ENCODE measurements at places on chromosomes 1 and 21.

- no peak for DNase-seq
Measured at GRCh38 chr1:65206836-65207235, 58.8 kb downstream of the AK4 start.

- no peak for DNase-seq
Measured at GRCh38 chr21:43983390-43983789, 28.7 kb upstream of the TRAPPC10 start.

DNA sequence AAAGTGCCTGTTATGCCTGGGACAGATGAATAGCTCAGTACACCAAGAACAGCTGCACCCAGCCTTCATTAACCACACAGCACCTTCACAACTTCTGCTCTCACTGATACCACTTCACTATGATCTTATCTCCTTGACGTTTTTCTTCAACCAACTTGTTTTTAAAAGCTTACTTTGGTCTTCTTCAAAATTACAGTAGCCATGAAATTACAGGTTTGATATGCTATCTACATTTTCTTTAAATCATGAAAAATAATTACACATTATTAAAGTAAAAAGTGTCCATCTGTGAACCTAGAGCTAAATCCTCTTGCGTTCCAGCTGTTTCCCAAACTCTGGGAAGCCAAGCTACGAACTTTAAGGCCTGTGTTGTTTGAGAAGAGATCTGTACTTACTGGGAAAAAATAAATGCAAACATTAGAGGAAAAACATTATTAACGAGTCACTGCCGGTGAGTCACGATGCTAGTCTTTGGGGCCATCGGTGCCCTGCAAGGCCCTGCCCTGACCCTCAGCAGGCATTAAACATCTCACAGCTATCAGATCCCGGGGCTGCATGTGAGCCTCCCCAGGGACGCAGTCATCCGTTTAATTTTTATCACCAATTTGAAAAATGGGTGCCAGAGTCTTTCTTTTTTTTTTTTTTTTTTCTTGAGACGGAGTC is 56.3 kb upstream of the GPR153 start:
- DNase-seq, result no peak

GRCh38 chr1:211606914-211607753 is 28.2 kb upstream of the SLC30A1 start:
- DNase-seq, result no peak

DNA sequence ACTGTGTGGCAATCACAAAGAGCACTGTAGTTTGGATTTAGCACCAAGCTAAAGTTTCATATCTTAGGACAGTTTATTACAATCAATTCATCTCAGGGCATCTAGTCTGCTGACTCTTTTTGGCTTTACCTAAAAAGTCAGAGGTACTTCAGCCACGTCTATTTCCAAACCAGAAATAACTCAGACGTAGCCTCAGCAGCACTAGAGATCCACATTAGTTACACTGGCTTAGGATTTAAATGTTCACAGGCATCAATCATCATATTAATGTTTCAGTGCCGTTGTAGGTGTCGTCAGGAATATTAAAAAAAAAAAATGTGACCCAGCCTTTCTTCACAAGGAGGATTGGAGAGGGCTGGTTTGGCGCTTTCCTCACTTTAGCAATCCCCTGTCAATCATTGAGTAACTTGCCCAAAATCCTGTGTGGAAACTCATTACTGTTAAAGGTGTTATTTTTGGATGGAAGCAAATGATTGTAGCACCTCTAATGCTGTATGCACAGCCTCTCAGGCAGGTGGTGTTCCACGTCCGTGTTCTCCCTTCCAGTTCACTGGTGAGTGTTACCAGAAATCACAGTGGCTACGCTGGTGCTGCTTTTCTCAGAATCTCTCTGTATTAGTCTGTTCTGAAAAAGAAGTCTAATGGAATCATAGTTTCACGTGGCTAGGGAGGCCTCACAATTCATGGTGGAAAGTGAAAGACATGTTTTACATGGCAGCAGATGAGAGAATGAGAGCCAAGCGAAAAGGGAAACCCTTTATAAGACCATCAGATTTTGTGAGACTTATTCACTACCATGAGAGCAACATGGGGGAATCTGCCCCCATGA is 45.4 kb downstream of the NEK7 start:
- DNase-seq, result no peak

DNA sequence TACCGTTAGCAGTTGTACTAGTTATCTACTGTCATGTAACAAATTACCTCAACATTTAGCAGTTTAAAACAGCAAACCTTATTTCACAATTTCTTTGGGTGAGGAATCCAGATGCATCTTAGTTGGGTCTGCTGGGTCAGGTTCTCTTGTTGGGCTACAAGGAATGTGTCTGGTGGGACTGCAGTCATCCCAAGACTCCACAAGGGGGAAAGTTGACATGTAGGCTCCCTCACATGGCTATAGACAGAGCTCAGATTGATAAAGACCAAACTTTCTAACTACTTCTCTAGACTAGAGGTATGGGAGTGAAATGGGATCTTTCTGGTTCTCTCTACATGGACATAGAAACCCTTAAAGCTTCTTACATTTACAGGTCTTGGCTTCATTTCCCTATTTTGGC is 160.9 kb downstream of the UCK2 start:
- no peak for DNase-seq

GRCh38 chr21:43355925-43356289 is 71.0 kb downstream of the SIK1 start:
- DNase-seq, result no peak

DNA sequence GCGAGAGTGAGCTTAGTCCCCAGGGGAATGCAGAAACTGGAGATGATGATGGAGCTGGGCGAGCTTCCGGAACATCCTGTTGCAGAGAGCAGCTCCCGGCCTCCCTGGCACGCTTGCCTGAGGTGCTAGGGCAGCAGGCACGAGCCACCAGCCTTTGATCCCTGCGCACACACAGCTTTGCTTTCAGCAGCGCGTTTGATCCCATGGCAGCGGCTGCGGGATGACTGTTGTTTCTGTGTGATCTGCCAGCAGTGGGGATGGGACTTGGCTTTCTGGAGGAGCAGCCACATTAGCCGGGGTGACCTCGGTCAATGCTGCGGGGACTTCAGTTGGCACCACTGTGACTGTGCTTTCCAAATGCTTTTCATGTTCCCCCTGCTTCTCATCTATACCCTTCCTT is 193.2 kb downstream of the KAZN start:
- no peak for DNase-seq

DNA sequence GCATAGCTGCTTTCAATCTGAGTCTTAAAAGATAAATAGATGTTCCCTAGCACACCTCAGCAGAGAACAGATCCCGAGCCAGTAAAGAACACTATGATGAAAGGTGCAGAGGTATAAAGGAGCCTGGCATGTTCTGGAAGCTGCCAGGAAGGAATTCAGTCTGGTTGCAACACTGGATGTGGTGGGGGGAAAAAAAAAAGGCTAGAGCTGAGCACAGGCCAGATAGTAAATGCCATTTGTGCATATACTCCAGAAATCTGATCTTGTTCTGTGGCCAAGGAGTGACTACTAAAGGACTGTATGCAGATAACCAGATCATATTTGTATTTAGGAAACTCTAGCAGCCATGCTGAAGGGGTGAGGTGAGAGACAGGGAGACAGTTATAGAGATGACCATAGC is 240.3 kb downstream of the VAV3 start:
- DNase-seq, result no peak

DNA sequence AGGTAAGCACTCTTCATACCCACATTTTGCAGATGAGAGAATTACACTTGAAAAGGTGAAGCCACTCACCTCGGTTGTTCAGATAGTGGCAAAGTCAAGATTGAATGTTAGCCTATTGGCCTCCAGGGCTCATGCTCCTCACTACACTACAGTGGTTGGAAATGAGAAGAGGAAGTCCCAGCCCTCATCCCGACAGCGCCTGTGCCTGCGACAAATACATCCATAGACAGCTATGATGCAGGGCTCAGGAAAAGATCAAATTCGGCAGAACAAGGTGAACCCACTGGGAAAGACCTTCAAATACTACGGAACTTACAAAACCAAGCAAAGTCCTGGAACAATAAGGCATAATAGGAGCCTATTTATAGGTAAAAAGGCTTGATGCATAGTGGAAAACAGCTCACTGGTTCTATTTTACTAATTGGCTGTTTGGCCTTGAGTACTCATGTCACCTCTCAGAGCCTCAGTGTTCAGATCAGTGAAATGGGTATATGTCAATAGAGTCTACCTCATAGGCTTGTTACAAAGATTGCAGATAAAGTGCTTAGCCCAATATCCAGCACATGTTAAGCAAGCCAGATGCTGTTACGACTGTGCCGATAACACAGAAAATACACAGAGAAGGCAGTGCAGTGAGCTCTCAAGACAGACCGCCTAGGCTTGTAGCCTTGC is 3.5 kb downstream of the SPOCD1 start:
- no peak for DNase-seq

GRCh38 chr1:228664399-228664914 is 70.8 kb upstream of the RHOU start:
- DNase-seq, result peak; percentile 83

GRCh38 chr1:211532088-211532444 is 40.1 kb upstream of the RD3 start:
- DNase-seq, result no peak

- no peak for DNase-seq
Measured at GRCh38 chr1:9422321-9422720, 116.9 kb upstream of the SLC25A33 start.

DNA sequence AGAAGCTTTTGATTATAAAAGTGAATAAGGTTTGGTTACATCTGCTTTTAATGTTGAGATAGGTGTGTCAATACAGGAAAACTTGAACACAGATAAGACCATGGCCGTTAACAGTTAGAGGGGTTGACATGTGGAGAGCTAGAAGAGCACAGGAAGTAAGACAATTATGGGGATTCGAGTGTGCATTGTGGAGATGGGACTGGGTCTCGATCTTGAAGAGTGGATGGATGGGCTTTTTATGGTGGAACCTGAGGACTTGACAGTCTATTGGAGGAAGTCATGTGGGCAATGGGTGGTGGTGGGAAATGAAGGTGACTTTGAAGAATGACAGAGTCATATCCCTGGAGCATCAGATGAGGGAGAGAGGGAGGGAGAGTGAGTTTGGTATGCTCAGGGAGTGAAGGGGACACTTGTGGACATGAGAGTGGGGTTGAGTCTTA is 12.1 kb downstream of the DYRK1A start:
- no peak for DNase-seq

GRCh38 chr1:115969509-115969908 is 6.8 kb upstream of the SLC22A15 start:
- no peak for DNase-seq

GRCh38 chr21:35885942-35886541 is 174.3 kb downstream of the SETD4 start:
- DNase-seq, result no peak

- no peak for DNase-seq
Measured at GRCh38 chr1:198278943-198279342, 122.1 kb downstream of the NEK7 start.

GRCh38 chr1:226566234-226566633 is 17.7 kb downstream of the STUM start:
- no peak for DNase-seq

DNA sequence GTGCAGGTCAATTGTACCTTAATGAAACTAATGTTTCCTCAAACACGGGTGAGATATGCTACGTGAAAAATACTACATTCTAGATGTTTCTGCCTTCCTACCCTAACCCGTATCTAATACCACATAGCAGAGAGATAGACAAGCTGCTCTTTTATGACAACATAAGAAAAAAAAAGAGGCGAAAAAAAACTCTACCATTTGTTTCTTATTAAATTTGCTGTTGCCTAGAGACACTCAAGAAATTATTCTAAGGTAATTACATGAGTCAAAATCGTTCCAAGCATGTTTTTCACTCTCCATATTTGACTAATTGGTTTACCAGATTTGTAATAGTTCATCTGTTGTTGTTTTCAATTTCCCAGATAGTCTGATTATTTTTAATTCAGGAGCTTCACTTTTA is 27.4 kb downstream of the PALMD start:
- no peak for DNase-seq

- DNase-seq, result no peak
Measured at GRCh38 chr1:172071746-172072145, 230.4 kb downstream of the DNM3 start.

DNA sequence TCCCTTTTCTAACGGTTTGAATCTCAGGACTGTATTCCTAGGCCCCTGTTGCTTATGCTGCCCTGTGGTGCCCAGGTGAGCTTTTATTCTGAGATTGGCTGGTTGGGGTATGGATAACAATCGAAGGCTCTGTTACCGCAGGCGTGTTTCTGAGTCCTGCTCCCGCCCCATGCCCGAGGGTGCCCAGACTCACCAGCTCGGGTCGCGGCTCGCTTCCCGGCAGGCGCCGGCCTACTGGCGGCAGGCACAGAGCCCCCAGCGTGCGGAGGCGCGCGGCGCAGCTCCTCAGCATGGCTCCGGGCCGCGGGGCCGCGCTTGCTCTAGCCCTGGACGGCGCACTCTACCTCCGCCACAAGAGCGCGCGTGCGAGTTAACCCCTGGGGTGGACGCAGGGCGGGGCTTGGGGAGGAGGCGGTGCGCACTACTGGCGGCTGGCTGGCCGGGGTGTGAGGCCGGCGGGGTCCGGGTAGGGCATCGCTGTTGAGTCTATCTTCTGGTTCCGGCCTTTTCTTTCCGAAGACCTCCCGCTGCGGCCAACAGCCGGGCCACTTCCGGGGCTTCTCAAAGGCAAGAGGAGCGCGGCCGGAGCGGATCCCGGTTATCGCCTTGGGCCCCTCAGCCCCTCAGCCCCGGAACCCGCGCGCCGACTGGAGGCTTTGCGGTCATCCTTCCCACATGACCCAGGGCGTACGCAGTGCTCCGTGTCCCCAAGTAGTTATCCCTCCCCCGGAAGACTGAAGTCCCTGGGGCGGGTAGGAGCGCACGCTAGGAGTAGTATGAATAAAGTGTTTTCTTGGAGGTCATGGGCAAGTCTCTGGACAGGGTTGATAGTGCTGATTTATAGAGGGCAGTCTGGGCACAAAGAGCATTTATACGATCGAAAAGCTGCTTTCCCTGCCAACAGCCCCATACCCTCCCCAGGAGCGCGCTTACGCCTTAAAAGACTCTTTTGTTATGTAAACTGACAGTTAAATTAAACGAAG is at the start of gene THEM4:
THEM4 (minus strand) TSS at position 345 of the 983 bp plus-strand sequence; CDS start at position 292, 53 bp downstream.
- DNase-seq, result no peak

DNA sequence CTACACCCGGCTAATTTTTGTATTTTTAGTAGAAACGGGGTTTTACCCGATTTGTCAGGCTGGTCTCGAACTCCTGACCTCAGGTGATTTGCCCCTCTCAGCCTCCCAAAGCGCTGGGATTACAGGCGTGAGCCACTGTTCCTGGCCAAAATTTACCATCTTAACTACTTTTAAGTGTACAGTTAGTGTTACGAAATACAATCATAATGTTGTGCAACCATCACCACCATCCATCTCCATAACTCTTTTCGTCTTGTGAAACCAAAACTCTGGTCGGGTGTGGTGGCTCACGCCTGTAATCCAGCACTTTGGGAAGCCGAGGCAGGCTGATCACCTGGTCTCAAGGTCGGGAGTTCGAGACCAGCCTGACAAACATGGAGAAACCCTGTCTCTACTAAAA is 14.1 kb upstream of the ZBTB40 start:
- no peak for DNase-seq

- DNase-seq, result no peak
Measured at GRCh38 chr21:29696937-29697336, 242.9 kb downstream of the GRIK1 start.

- no peak for DNase-seq
Measured at GRCh38 chr1:114671011-114671938, 1.4 kb upstream of the DENND2C start.
